Fibroblast of villous mesenchyme (primary cell): ENCODE measurements at places on chromosomes 5 and 9. TPM values are rescaled to one million over a fixed set of nuclear protein-coding genes. Genes with fewer than 3 reads are reported as not detected.
A peak's percentile ranks its signal among the peaks of the same experiment; 100 is the strongest.

- DNase-seq, result no peak
Measured at GRCh38 chr5:157545610-157546310, 29.8 kb downstream of the ADAM19 start.

DNA sequence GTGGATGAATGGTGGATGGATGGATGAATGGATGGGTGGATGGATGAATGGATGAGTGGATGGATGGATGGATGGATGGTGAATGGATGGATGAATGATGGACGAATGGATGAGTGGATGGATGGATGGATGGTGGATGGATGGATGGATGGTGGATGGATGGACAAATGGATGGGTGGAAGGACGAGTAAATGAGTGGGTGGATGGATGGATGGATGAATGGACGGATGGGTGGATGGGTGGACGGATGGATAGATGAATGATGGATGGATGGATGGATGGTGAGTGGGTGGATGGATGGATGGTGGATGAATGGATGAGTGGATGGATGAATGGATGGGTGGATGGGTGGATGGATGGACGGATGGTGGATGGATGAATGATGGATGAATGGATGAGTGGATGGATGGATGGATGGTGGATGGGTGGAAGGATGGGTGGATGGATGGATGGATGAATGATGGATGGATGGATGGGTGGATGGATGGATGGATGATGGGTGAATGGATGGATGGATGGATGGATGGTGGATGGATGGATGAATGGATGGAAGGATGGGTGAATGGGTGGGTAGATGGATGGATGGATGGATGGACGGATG is 58.6 kb downstream of the VAV2 start:
- no peak for DNase-seq

LRRC26 gene
- not detected in 2 replicates for total RNA-seq

DNA sequence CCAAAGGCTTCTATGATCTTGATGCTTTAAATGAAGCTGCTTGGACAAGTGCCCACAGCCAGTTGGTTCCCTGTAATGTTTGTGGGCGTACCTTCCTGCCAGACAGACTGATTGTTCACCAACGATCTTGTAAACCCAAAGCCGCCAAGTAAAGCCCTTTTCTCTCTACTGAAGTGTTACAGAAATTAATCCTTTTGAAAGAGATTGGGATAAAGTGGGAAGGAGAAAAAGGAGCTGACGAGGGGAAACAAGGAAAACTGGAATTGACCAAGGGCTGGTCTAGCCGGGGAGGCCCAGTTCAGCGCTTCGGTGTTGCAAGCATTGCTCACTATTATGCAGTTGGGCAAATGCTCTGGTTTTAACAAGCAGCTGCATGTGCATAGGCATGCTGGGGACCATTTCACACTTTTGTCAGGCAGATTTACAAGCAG is 53.2 kb downstream of the ZNF474 start:
- DNase-seq, result peak; percentile 80

DNA sequence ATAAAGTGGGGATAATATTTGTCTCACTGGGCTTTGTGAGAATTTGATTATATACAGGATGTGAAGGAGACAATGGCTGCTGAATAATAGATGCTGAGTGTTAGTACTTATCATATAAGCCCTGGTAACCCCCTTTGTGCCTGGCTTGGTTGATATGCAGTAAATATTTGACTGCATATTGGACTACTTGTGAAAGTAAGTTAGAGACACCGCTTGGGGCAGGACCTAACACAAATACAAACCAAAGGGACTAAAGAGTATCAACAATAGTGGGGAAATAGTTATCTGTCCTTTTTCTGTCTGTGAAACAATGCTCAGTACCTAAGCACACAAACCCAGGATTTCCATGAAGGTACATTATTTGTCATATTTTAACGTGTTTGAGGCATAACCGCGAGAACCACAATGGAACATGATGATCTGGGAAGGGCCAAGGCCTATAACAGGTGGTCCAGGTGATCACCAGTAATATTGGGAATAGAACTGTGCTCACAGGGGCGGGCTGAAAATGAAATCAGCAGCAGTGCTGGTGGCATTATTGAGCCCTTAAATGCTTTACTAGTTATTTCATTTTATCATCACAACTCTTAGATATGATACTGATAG is 138.2 kb upstream of the SMARCA2 start:
- no peak for DNase-seq

DPYSL3 gene
- total RNA-seq, result 126 and 161 TPM in 2 replicates

DNA sequence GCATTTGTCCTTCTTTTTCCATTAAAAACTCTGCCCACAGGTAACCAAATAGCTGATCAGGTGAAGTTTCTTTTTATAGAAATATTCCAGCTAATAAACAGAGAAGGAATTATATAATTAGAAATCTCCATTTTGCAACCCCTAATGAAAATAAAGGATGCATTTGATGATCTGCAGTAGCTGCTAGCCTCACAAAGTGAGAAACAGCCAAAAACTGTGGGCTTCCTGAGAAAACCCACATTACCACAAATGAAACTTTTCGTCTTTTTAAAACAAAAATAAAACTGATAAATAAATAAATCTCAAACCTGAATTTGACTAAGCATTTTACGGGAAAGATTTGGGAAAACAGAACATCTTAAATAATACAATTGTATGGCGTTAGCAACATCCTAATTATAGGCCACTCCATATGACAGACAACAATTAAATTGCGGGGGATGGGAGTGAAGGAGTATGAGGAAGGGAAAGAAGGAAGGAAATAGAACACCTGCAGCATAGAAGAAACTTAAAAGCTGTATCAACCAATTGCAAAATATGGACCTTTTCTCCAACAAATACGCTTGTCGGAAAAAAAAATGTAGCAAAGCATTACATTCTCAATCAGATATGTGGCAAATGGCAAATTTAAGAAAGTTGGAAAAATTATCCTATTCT is 283.0 kb upstream of the ITGA1 start:
- DNase-seq, result no peak

RFX3 gene
- 2.6 and 3.5 TPM in 2 replicates for total RNA-seq

DNA sequence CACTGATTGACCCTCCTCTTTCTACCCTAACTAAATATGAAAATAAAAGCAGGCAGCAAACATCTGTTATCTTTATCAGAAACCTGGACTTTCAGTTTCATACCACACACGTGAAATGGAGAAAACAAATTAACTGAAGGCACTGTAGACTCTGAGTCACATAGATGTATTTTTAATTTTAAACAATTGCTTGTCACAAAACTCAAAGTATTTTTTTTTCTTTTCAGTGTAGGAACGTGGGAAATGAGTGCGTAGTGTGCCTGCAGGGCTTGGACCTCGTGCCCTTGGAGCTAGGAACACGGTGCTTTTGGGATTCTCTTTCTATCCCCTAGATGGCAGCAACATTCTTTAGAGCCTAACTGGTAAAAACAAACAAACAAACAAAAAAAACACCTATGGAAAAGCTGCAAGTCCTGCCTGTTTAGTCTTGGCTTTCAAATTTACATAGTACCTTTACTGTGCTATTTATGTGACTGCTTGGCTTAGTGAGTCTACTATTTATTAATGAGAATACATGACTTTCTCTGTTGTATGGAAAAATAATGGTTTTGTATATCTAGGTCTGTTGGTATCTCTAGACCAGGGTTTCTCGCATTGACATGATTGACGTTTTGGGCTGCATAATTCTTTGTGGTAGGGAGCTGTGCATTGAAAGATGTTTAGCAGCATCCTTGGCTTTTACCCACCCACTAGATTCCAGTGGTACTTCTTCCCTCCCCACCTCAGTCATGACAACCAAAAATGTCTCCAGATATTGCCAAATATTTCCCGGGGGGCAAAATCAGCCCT is 16.8 kb upstream of the ACTBL2 start:
- peak; percentile 81 for DNase-seq

- peak; percentile 36 for DNase-seq
Measured at GRCh38 chr5:54703133-54703532, 185.6 kb downstream of the SNX18 start.

TMEM252 gene
- total RNA-seq, result not detected in 2 replicates

- no peak for DNase-seq
Measured at GRCh38 chr9:27763831-27764230, 190.6 kb upstream of the C9orf72 start.

- no peak for DNase-seq
Measured at GRCh38 chr5:45687701-45688100, 8.5 kb downstream of the HCN1 start.

DNA sequence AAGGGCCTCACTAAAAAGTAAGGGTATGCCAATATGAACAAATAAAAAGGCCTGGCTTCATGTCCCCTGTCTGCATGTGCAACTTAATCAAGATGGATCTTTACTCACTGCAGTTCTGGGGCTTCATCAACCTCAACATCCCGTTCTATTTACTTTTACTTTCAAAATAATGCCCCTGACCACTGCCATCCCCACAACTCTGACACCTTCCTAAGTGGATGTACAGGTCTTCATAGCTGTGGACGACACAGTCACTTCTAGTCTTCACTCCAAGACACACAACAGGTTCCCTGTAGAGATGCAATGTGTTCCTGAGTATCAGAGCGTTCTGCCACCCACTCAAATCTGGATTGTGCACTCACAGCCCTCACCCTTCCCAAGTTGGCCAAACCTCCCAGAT is 136.1 kb downstream of the ENC1 start:
- DNase-seq, result no peak

- no peak for DNase-seq
Measured at GRCh38 chr5:81552852-81553566, 159.1 kb upstream of the ACOT12 start.

DNA sequence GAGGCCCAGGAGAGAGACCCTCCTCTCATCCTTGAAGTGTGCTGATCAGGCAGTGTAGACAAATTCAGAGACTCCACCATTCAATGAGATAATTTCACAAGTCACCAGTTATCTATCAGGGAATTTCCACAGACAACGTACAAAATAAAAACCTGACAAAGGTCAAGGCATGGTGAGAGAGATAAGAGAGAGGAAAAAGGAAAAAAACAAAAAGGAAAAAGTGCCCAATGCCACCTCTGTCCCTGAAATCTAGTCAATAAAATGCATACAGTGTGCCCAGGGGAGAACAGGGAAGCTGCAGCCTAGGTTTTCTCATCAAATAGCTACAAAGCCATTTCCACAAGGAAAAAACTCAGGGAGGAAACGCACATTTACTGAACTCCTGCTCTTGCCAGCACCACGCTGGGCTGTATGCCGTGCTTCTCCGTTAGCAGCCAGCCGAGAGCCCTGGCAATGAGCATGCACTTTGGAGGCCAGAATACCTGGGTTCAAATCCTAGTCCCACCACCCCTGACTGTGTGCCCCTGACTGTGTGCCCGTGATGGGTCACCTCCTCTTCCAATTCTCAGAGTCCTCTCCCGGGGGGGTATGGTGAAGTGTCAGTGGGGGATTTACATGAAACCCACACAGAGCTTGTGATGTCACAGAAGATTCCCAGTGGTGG is 11.6 kb downstream of the WHRN start:
- no peak for DNase-seq

DNA sequence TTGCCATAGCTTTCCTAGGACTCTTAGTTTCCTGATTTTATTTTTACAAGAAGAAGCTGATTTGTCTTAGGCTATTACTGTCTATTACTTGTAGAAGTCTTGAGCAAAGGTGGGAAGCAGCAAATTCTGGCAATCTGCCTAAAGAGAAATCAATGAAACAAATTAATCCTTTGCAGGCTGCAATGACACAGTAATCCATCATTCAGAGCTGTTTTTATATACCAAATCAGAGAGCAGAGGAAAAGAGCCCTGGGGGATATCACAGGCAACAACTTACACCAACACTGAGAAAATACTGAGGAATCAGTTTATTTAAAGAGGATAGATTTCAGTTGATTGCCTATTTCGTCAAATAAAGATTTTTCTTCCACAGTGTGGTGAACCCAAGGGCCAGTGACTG is 13.6 kb downstream of the NR2F1-AS1 start:
- DNase-seq, result no peak

GRCh38 chr5:139658928-139659667 is 10.9 kb downstream of the CXXC5 start:
- DNase-seq, result peak; percentile 83

CAMK2A gene
- 1.3 TPM in 2 replicates for total RNA-seq

COL15A1 gene
- total RNA-seq, result 1.7 and 19.0 TPM in 2 replicates

DNA sequence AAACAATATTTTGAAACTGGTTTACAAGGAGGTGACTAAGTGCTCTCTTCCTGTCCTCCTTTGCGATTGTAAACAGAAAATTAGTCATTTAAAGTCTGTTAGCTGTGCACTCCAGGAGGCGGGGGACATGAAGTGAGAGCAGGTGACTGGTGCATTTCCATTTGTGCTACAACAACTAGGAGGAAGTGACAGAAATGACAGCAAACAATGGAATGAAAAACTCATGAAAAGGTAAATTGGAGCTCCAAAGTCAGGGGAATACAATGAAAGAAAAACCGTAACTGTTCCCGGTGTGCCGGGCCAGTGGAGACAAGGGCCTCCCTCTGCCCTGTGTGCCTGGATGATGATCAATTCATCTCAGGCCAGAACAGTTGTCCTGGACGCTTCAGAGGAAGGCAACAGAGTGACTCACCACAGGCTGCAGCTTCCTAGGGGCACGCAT is 439.9 kb downstream of the GADD45G start:
- peak; percentile 38 for DNase-seq

DNA sequence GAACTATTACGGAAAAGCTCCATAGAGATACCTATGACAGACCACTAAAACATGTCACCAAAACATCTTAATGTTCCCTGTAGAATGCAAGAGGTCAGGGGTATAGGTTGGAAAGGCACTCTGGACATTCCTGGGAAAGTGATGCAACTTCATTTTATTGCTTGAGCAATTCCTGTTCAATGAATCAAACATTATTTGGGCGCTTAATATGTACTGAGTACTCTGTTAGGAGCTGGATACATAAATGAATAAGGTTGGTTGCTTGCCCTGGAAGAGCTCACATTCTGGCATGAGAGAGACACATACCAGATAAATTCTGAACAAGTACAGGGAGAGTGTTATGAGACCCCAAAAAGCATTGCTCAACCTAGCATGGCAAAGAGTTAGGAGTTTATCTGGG is 408.9 kb upstream of the DMAC1 start:
- DNase-seq, result peak; percentile 58

ZDHHC11 gene
- 0.64 and 0.86 TPM in 2 replicates for total RNA-seq

PPP2R2B gene
- total RNA-seq, result under 0.01 and 2.2 TPM in 2 replicates

ECSCR gene
- not detected in 2 replicates for total RNA-seq

GRCh38 chr9:33082538-33083326 is 6.3 kb upstream of the SMU1 start:
- DNase-seq, result no peak

- no peak for DNase-seq
Measured at GRCh38 chr5:134374232-134374631, 2.9 kb downstream of the UBE2B start.

GRCh38 chr5:1510631-1511030 is 13.1 kb downstream of the LPCAT1 start:
- no peak for DNase-seq

- DNase-seq, result peak; percentile 20
Measured at GRCh38 chr9:136693490-136694162, 6.4 kb upstream of the AGPAT2 start.

FGF18 gene
- total RNA-seq, result under 0.01 TPM in 1 of 2 replicates, not detected in the other
